ENCODE measurements at places on chromosomes 12 and 14. TPM values are rescaled to one million over a fixed set of nuclear protein-coding genes. Genes with fewer than 3 reads are reported as not detected.

- H3K4me1 ChIP-seq = no peaks in the 10 kb centered on the region
- no peak overlapping the region for H3K27ac ChIP-seq
- DNase-seq = no peak
Measured at GRCh38 chr12:85681333-85681732, 154.9 kb downstream of the RASSF9 start.

DNA sequence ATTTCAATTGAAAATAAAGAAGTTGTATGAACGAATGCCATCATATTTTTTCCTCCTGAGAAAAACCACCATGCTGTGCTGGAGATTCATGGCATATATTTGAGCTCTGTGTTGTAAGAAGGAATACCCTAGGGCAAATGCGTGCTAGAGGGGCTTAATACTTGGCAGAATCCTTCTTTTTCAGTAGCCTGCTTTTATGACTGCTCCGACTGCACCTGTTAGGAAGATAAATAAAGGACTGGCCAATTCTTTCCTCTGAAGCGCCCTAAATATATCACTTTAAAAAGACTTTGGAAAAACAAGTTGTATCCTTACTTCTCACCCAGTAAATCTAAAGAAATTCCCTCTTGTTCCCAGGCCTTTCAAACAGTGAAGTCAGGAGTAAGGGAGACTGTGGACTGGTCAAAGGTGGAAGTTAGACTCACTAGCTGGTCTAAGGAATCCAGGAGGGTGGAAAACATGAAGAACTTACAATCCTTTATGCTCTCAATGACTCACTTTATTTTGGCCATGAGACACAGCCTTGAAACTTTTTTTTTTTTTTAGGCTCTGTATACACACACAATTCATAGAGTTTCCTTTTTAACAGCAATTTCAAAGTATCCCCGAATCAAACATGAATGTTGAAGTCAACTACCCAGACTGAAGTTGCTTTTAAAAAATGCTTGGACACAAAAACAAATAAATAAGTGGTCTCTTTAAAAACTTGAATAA lies 5.2 kb downstream of the MYBPC1 start:
- H3K36me3 ChIP-seq = no peaks in the 10 kb centered on the region
- no peaks in the 10 kb centered on the region for H3K27me3 ChIP-seq
- H3K27ac ChIP-seq = peak overlapping the region; percentile 89
- H3K4me3 ChIP-seq = peak overlapping the region; percentile 5
- peaks cover 50% of the 10 kb centered on the region for H3K4me1 ChIP-seq

- H3K27me3 ChIP-seq = peaks cover 64% of the 10 kb centered on the region
- no peak overlapping the region for H3K27ac ChIP-seq
- no peaks in the 10 kb centered on the region for H3K36me3 ChIP-seq
- DNase-seq = no peak
- no peaks in the 10 kb centered on the region for H3K4me1 ChIP-seq
Measured at GRCh38 chr12:127594351-127594970, 672.5 kb upstream of the TMEM132C start.

- no peak overlapping the region for H3K4me3 ChIP-seq
- no peaks in the 10 kb centered on the region for H3K36me3 ChIP-seq
- no peaks in the 10 kb centered on the region for H3K27me3 ChIP-seq
- DNase-seq = no peak
- no peak overlapping the region for H3K27ac ChIP-seq
- H3K4me1 ChIP-seq = peaks cover 12% of the 10 kb centered on the region
Measured at GRCh38 chr14:22535126-22535525, 53.9 kb downstream of the DAD1 start.

DNA sequence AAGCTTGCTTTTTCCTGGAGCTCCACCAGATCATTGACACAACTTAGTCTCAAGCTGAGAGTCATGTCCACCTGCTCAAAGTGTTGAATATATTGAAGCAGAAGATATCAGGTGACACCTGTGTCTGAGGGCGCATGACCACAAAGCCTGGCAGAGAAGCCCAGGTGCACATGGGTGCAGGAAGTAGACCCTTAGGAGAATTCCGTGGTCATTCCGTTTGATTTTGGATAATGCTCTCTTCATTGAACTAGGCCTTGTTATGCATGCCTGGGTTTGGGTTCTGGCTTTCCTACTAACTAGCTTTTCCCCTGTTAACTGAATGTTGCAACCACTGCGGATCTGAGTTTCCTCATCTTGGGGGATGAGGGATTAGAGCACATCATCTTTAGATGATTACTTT lies 7.1 kb downstream of the ARHGDIB start:
- DNase-seq = peak; percentile 90
- H3K27ac ChIP-seq = peak overlapping the region; percentile 83
- H3K36me3 ChIP-seq = peaks cover 18% of the 10 kb centered on the region
- peaks cover 73% of the 10 kb centered on the region for H3K4me1 ChIP-seq

GRCh38 chr12:6540181-6540877 lies 6.0 kb downstream of the GAPDH start:
- peak overlapping the region; percentile 3 for H3K4me3 ChIP-seq
- no peaks in the 10 kb centered on the region for H3K27me3 ChIP-seq
- H3K4me1 ChIP-seq = peaks cover 30% of the 10 kb centered on the region

GRCh38 chr12:75823475-75823874 lies 208.1 kb downstream of the PHLDA1 start:
- peaks cover 41% of the 10 kb centered on the region for H3K4me1 ChIP-seq
- DNase-seq = no peak
- no peak overlapping the region for H3K27ac ChIP-seq
- H3K36me3 ChIP-seq = no peaks in the 10 kb centered on the region
- H3K27me3 ChIP-seq = no peaks in the 10 kb centered on the region

DNA sequence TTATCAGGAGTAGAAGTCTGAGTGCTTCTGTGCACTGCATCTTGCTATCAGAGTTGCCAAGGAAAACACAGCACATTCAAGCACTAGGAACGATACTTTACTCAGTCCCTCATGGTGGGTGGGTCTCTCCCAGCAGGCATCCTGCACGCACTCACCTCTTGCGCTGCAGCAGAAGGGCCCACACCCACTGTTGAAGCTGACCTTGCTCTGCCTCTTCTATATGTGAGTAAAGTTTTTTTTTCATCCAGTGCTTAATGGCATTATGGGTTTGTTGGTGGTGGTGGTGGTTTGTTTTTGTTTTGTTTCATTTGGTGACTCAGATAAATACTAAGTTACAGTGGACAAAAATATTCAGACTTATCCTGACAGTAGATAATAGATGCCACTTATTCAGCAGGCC lies 348.5 kb downstream of the EGLN3 start:
- DNase-seq = no peak
- H3K4me3 ChIP-seq = no peak overlapping the region
- no peak overlapping the region for H3K27ac ChIP-seq
- no peaks in the 10 kb centered on the region for H3K27me3 ChIP-seq

GRCh38 chr14:37443461-37443860 lies 151.6 kb downstream of the FOXA1 start:
- H3K4me3 ChIP-seq = no peak overlapping the region
- no peak overlapping the region for H3K27ac ChIP-seq
- H3K4me1 ChIP-seq = no peaks in the 10 kb centered on the region
- no peaks in the 10 kb centered on the region for H3K27me3 ChIP-seq
- DNase-seq = no peak

GRCh38 chr14:91075553-91075952 lies 15.1 kb upstream of the RPS6KA5 start:
- no peaks in the 10 kb centered on the region for H3K36me3 ChIP-seq
- no peak overlapping the region for H3K4me3 ChIP-seq
- no peak for DNase-seq
- no peaks in the 10 kb centered on the region for H3K4me1 ChIP-seq

DNA sequence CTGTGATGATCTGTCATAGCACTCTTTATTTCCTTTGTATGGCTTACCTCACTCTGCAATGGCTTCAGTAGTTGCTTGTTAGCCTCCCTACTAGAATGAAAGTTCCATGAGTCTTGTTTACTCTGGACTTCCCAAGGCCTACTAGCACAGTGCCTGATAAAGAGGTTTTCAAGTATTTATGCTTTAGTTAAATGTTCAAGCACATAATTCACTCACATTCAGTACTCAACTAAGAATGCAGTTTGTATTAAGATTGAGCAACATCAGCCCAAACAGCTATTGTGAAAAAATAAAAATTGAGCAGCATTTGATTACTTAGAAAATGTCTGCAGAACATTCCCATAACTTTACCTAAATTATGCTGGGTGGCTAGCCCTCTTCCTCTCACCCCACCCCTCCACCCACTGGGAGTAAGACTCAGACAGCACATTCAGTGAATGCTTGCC lies 158.9 kb upstream of the AMIGO2 start:
- peaks cover 15% of the 10 kb centered on the region for H3K4me1 ChIP-seq
- no peak overlapping the region for H3K4me3 ChIP-seq
- no peak for DNase-seq
- H3K36me3 ChIP-seq = no peaks in the 10 kb centered on the region
- H3K27ac ChIP-seq = peak overlapping the region; percentile 24

DNA sequence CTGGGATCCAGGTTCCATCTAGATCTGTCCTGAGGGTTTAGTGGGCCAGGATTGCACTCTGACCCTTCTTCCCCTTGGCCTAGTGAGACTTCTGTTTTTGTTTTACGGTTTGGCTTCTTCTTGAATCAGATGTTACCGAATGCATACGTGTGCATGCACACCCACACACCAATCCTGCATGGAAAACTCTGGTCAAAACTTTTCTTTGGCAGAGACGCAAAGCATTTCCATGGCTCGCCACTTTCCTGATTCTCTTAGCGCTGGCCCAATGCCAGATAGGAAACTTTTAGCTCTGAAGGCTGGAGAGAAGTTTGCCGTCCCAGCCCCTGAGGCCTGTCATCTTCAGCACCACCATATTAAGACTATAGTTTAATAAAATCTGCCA lies 67.4 kb upstream of the ACTN1 start:
- no peak for DNase-seq
- no peaks in the 10 kb centered on the region for H3K36me3 ChIP-seq
- no peak overlapping the region for H3K27ac ChIP-seq
- no peak overlapping the region for H3K4me3 ChIP-seq
- H3K4me1 ChIP-seq = peaks cover 49% of the 10 kb centered on the region

DNA sequence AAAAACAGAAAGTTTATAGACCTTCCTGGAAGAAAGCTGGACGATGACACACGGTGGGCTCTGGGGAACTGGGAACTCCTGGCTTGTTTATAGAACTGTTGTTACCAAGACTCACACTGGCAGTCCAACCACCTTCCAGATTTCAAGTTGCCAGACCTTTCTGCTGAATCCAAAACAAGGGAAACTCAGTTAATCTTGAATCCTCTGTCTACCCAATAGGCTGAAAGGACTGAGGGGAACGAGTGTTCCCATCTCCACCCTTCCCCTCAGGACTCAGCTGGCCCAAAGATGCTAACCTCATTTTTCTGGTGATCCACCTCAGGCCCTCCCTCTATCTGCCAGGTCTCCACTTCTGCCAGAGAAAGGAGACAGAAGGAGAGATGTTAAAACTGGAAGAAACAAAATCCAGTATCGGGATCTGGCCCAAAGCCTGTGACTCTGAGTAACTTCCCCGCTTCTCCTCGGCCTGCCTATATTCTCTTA lies 231.4 kb downstream of the ANO2 start:
- no peak overlapping the region for H3K4me3 ChIP-seq
- no peak overlapping the region for H3K27ac ChIP-seq
- no peak for DNase-seq
- H3K36me3 ChIP-seq = no peaks in the 10 kb centered on the region
- peaks cover 89% of the 10 kb centered on the region for H3K27me3 ChIP-seq

DNA sequence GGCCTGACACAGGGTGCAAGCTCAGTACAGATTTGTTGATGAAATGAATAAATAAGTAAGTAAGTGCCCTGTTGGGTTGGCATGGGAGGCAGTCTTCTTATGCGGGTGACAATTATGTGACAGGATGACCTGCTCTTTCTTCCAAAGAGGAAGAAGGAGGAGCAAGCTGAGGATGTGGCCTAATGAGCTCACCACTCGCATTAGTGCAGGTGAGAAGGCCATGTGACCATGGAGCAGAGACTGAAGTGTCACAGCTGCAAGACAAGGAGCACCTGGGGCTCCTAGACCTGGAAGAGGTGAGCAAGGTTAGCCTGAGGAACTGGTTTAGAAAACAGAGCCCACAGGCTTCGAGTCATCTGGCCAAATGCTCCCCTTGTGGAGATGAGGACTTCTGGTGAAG lies 34.9 kb downstream of the LRTM2 start:
- no peaks in the 10 kb centered on the region for H3K36me3 ChIP-seq
- DNase-seq = no peak
- peaks cover 98% of the 10 kb centered on the region for H3K27me3 ChIP-seq
- H3K27ac ChIP-seq = no peak overlapping the region
- H3K4me1 ChIP-seq = no peaks in the 10 kb centered on the region

- H3K4me1 ChIP-seq = no peaks in the 10 kb centered on the region
- no peak overlapping the region for H3K27ac ChIP-seq
- no peaks in the 10 kb centered on the region for H3K27me3 ChIP-seq
- no peak for DNase-seq
- H3K36me3 ChIP-seq = no peaks in the 10 kb centered on the region
Measured at GRCh38 chr12:104243971-104244370, 28.4 kb downstream of the TXNRD1 start.

GRCh38 chr12:15278816-15279658 lies 43.3 kb upstream of the PTPRO start:
- no peak overlapping the region for H3K27ac ChIP-seq
- no peaks in the 10 kb centered on the region for H3K36me3 ChIP-seq
- no peak overlapping the region for H3K4me3 ChIP-seq
- H3K4me1 ChIP-seq = peaks cover 12% of the 10 kb centered on the region

- H3K4me3 ChIP-seq = no peak overlapping the region
- DNase-seq = no peak
- no peaks in the 10 kb centered on the region for H3K27me3 ChIP-seq
- H3K36me3 ChIP-seq = no peaks in the 10 kb centered on the region
- no peaks in the 10 kb centered on the region for H3K4me1 ChIP-seq
- no peak overlapping the region for H3K27ac ChIP-seq
Measured at GRCh38 chr12:68465227-68465626, 133.1 kb upstream of the MDM1 start.

GRCh38 chr12:109494348-109494881 lies 17.0 kb downstream of the UBE3B start:
- H3K4me1 ChIP-seq = no peaks in the 10 kb centered on the region
- no peaks in the 10 kb centered on the region for H3K36me3 ChIP-seq
- no peak overlapping the region for H3K4me3 ChIP-seq

Gene SMCO2
- total RNA-seq = 1.9 TPM

Gene DACT1
- not detected for total RNA-seq

Gene FBRSL1
- total RNA-seq = 76.1 TPM

Gene KCNK10
- total RNA-seq = not detected

Gene REP15
- 1.4 TPM for total RNA-seq

Gene BICDL1
- total RNA-seq = 18.6 TPM

Gene CD4
- total RNA-seq = 3.2 TPM

Gene LGR5
- total RNA-seq = not detected

Gene CRACR2A
- not detected for total RNA-seq

Gene ATG14
- total RNA-seq = 13.6 TPM

Gene IL26
- not detected for total RNA-seq

Gene KRT80
- 84.1 TPM for total RNA-seq

Gene RPS6KA5
- 3.5 TPM for total RNA-seq

Gene NOS1
- not detected for total RNA-seq

Gene ABCD2
- not detected for total RNA-seq

Gene TCTN2
- 17.1 TPM for total RNA-seq
